K562 (cell line): ENCODE measurements at places on chromosomes 16 and 17. TPM values are rescaled to one million over a fixed set of nuclear protein-coding genes. Genes with fewer than 3 reads are reported as not detected.

The KLHL10 gene
- total RNA-seq, result not detected in 2 replicates

The SOX9 gene
- total RNA-seq, result 0.04 and 0.18 TPM in 2 replicates

The SLC52A1 gene
- total RNA-seq, result not detected in 2 replicates

The DPEP3 gene
- total RNA-seq, result not detected in 2 replicates

DNA sequence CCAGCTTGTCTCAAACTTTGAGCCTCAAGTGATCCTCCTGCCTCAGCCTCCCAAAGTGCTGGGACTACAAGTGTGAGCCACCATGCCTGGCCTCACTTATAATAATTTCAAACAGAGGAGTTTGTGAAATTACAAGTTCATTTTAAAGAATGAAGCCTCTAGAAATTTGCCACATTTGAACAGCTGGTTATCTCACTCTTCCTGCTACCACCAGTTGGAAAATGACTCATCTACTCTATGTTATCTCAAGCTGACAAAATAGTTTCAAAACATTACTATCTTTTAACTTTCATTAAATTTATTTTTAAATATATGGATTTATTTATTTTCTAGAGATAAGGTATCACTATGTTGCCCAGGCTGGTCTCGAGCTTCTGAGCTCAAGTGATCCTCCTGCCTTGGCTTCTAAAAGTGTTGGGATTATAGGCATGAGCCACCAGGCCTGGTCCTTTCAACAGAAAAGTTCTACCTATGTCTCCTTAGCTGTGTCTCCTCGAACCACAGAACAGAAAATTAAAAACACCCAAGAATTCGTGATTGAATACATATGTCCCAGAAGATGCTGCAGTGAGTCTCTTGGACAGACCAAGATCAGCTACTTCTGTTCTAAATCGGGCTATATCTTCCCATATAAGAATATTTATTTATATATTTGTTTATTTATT lies 47.6 kb downstream of the MYH13 start:
- H3K27me3 ChIP-seq, result no peaks in the 10 kb centered on the region
- peak overlapping the region; percentile 52; the same call in 1 of the 3 replicates for H3K27ac ChIP-seq
- H3K4me3 ChIP-seq, result no peak overlapping the region
- no peaks in the 10 kb centered on the region for H3K36me3 ChIP-seq
